ENCODE measurements at places on chromosomes 2 and 18.

DNA sequence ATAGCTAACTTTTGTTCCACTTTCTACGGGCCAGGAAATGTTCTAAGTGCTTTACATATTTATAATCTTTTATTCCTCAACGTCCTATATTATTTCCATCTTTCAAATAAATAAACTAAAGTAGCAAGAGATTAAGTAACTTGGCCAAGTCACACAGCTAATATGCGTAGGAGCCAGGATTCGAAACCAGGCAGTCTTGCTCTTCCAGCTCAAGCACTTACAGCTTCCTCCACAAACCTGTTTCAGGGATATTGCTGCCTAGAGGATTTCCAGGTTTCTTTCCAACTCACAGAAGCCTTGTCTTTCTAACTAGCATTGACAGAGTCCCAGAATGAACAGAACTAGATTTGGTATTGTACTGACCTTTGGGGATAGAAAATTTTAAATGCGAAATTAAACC, 102.5 kb downstream of the FIGN start:
- DNase-seq, result no peak

GRCh38 chr2:23769364-23769763, 157.6 kb downstream of the ATAD2B start:
- no peak for DNase-seq

DNA sequence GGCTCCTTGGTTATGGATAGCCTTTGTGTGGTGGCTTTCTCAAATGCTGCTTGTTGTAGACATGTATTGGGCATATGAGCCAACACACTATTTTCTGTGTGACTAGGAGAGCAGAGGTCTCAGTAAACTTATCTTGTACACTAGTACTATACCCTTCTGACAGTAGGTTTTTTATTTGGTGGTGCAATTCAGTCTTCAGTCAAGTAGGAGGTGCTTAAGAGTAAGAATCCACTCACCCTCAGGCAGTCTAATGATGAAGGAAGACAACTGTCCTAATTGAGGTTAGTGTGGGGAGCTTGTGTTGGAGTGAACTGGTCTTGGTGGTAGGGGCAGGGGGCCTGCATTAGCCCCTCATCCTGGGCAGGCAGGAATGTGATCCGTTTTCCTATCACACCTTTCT, 164.0 kb downstream of the SLC4A10 start:
- DNase-seq, result no peak

GRCh38 chr18:13431886-13432285, 213.3 kb downstream of the LDLRAD4 start:
- DNase-seq, result no peak

DNA sequence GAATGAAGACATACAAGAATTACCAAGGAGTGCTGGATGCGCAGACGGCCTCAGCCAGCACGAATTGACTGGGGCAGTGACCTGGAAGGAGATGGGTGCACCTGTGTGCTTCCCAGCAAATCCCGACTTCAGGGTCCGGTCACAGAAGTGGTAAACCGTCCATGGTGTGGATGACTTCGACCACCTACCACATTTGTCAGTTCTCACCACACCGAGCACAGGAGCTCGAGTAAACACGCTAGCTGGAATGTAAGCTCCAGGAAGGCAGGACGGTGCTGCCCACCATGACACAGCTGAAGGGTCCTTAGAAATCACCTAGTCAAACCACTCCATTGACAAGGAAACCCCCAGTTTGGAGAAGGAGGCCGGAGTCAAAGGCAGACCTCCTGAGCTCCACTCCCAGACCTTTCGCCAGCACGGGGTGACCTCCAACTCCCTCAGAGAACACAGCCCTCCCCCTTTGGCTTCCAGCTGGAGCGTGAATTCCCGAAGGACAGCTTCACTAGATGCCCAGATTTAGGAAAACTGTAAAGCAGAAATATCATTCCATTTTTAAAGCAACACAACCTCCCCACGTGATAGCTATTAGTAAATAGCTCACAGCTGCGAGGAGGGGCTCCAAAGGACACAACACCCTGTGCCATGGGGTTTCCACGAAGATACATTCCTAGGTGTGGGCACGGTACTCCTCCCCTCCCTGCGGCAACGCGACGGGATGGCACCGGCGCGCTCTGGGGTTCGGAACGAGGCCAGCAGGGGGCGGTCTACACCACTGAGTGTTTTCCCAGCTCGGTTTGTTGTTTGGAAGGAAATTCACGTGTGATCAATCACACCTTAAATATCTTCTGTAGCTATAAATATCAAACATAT, 34.1 kb upstream of the GNAL start:
- no peak for DNase-seq

DNA sequence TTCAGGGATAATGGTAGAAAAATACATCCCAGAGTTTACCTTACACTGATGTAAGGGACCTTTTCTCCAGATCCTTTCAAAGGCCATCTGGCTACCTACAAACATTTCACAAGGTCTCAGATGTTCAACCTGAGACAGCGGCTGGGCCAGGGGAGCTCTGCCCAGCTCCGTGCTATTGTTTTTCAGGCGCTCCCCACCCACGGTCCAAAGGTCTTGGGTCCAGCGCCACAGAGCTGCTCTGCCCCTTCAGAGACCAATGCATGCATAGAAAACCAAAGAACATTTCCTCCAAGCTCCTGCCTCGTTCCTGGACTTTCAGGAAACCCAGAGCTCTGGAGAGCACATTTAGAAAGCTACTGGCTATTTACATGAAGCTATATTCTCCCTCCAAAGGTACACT, 40.3 kb downstream of the COPS8 start:
- DNase-seq, result no peak

DNA sequence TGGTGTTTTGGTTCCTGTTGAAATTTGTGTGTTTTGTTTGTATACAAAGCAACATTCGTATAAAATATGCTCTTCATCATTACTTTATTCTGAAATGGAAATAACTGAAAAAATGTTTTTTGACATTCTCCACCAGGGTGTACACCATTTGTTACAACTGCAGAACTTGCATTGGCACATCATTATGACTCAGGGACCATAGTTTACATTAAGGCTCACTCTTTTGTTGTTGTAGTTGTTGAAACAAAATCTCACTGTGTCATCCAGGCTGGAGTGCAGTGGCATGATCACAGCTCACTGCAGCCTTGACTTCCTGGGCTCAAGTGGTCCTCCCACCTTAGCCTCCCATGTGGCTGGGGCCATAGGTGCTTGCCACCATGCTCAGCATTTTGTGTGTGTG, 676.6 kb downstream of the TDRD15 start:
- DNase-seq, result no peak

- no peak for DNase-seq
Observed at GRCh38 chr2:233656443-233656842, 15.3 kb upstream of the UGT1A9 start.

GRCh38 chr2:50786345-50786744, 245.6 kb downstream of the NRXN1 start:
- no peak for DNase-seq

DNA sequence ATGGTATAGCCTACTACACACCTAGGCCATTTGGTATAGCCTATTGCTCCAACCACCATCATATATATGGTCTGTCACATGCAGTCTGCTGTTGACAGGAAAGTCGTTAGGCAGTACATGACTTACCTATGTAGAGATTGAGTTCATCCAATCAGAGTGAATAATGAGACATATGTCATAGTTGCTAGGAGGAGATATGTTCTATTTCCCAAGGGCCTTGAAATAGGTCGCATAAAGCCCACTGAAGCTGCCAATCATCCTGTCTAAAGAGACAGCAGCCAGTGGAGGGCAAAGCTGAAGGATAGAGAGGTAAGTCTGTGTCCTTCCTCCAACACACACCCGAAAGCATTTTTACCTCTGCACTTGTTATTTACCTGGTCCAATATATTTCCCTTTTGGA, 263.4 kb downstream of the PTPRM start:
- DNase-seq, result no peak

DNA sequence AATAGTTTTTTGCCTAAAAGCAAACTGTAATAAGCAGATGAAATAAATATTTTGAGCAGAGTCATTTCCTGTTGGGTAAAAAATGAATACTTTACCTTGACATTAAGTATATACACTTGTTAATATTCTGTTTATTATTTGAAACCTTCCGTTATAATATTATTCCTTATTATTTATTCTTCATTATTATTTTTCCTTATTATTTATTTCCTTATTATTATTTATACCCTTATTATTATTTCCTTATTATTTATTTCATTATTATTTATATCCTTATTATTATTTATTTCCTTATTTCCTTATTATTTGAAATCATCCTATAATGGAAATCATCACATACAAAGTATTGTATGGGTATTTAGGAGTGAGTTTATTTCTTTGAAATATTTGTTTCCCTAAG, 232.2 kb upstream of the RBBP8 start:
- DNase-seq, result no peak

- DNase-seq, result no peak
Observed at GRCh38 chr2:45119855-45120254, 110.6 kb upstream of the SIX2 start.

- no peak for DNase-seq
Observed at GRCh38 chr2:215826838-215827441, 186.4 kb downstream of the MREG start.

DNA sequence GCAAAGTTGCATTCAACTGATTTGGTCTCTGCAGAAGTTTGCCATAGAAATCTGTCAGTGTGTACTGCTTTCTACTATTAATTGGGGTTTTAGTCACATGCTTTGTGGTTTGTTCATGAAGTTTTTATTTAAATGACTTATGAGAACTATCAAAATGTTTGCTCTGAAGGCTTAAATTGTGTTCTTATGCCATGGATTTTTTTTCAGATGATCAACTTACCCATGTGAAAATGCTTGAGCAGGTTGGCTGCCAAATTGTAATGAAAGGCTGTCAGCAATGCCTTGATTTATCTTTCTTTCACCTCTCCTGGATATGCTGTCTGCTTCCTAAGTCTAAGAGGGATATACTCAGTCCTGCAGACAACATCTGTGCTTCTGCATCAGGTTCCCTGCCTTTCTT, 50.7 kb downstream of the FMNL2 start:
- no peak for DNase-seq

GRCh38 chr18:45365835-45366234, 249.4 kb upstream of the SLC14A2 start:
- no peak for DNase-seq

DNA sequence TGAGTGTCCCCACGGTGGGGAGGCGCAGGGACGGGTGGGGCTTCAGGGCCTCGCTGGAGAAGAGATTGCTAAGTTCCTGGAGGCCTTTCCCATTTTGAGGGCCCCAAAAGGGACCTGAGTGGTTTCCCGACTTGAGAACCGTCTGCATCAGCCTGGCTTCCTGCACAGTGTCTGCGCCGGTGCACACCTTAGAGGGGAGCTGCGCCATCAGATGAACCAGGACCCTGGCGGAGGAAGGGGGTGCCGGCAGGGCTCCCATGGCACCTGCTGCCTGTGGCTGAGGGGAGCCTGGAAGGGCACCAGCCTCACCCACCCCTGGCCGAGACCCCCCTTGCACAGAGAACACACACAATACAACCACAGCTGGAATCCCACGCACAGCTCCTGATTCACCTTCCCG, 465.1 kb upstream of the MYT1L start:
- no peak for DNase-seq
